ENCODE measurements at places on chromosomes 6 and 20.

DNA sequence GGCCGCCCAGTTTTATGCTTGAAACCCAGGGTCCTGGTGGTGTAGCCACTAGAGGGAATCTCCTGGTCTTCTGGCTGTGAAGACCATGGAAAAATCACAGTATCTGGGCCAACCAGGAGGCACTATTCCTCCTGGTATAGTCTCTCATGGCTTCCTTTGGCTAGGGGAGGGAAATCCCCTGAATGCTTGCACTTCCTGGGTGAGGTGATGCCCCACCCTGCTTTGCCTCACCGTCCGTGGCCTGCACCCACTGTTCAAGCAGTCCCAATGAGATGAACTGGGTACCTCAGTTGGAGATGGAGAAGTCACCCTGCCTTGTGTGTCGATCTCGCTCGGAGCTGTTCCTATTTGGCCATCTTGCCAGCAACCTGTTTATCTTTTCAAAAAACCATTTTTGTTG lies 10.1 kb upstream of the ZNF337 start:
- no peak for DNase-seq

DNA sequence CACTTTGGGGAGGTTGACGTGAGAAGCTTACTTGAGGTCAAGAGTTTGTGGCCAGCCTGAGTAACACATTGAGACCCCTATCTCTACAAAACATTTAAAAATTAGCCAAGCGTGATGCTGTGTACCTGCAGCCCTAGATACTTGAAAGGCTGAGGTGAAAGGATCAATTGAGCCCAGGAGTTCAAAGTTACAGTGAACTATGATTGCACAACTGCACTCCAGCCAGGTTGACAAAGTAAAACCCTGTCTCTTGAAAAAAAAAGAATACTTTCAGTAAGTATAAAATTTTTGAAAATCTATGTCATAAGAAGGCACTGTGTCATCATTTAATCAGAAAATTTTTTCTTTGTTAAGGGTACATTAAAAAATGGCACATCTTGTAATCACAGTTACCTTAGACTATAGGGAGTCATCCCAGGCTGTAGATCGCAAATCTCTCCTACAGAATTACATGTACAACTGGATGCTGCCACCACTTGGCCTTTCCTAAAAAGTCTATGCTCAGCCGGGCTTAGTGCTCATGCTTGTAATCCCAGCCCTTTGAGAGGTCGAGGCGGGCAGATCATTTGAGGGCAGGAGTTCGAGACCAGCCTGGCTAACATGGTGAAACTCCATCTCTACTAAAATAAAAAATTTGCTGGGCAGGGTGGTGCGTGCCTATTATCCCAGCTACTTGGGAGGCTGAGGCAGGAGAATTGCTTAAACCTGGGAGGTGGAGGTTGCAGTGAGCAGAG lies 17.0 kb upstream of the MRS2 start:
- no peak for DNase-seq

DNA sequence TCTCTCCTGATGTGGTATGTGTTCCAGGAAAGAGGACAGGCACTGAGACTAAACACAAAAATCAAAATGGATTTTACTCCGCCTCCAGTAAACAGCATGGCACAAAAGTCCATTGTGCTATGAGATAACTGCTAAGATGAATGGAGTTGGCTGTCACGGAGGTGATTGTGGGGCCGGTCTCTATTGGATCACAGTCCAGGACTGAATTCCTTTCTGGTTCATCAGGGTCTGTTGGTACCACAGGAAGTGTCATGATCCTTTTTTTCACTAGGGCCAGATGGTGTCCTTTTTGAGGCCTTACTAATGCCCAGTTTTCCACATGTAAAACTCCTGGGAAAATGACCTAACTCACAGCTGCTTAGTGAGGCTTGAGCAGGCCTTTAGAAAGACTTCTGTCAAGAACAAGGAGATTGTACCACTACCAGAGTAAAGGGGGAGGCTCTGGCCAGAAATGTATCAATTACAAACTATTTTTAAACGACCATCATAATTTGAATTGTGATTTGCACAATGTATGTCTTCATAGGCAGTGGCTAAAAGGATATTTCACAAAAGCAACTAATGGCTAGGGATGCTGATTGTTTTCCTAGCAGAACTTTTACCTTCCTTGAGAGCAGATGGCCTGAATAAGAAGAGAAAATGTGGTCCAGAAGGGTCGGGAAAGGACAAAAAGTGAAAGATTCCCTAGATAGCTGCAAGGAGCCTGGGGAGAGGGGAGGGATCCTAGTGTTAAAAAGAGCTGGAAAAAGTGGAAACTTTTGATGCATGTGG lies 192.2 kb upstream of the POU3F2 start:
- DNase-seq, result no peak

DNA sequence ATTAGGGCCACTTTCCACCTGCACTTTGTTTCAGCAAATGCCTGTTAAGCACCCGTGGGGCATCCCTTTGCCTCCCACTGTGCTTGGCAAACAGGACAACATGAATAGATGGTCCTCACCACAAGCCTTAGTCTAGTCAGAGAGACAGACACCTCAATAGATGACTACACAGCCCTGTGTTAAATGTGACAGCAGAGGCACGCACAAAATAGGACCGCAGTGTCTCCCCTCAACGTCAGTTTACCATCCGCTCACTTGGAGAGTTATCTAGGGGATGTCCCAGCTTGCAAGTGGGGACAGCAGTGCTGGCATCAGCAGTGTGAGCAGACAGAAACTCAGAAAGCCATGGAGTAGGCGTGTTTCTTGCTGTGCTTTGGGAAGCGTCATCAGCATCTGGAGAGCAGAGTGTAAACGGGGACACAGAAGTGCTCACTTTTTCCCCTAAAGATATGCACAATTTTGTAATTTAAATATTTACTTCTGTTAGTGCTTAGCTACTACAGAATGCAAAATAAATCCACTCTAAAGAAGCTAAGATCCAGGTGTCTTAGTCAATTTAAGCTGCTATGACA lies 66.0 kb upstream of the TXNDC5 start:
- no peak for DNase-seq

GRCh38 chr6:111925296-111925695 lies 52.0 kb upstream of the FYN start:
- no peak for DNase-seq

- no peak for DNase-seq
Measured at GRCh38 chr6:139262519-139263300, 29.1 kb downstream of the TXLNB start.

Measured in thoracic aorta (tissue), 2 donors.